AG04450 (cell line): ENCODE measurements at places on chromosomes 11 and 22.

GRCh38 chr11:94558468-94558867, 8.7 kb upstream of the PIWIL4 start:
- DNase-seq: no peak

DNA sequence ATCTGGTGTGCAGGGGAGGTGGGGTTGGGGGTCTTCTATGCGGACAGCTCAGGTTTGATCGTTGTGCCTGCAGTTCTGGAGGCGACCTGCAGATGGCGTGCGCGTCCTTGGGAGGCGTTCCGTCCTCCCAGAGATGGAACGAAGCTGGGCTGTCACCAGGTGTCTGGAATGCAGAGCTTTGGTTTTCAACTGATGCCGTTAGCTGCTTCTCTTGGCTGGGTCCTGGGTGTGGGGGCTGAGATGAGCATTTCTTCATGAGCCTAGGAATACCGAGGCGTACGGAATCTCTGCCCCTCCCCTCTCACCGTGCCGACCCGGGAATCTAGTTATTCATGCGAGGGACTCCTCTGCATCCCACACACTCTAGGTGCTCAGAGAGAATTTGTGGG, 98.6 kb downstream of the CEP164 start:
- DNase-seq: no peak

DNA sequence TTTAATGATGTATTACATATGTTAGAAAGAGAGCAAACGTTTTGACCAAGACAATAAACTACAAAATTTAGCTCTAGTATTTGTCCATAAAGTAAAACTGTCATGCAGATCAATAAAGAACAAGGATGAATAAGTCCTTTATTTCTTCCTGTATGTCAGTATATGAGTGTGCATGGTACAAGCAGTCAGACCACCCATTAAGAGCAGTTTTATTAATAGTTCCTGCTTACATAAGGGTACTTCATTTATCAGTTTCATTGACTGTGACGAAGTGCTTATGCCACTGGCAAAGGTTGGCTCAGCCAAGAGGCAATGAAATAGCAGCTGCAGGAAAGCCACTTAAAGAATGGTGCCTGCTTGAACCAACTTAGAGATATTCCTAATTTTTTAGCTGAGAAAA, 913.0 kb upstream of the CNTN5 start:
- no peak for DNase-seq

DNA sequence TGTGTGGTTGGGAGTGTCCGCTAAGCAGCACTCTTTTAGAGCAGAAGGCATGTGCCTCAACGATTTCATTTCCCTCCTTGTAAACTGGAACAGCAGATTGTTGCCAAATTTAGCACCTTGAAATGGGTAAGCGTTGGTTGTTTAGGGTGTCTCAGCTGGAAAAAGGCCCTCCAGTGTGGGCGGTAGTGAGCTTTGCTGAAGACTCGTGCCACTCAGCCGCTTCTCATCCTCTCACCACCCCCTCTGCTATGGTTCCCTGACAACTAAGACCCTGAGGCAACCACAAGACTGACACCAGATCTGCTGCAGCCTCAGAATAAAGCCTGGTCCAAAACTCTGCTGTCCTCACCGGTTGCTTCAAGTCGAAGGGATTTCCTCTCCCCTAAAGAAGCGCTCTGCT, 9.9 kb upstream of the FERMT3 start:
- no peak for DNase-seq

DNA sequence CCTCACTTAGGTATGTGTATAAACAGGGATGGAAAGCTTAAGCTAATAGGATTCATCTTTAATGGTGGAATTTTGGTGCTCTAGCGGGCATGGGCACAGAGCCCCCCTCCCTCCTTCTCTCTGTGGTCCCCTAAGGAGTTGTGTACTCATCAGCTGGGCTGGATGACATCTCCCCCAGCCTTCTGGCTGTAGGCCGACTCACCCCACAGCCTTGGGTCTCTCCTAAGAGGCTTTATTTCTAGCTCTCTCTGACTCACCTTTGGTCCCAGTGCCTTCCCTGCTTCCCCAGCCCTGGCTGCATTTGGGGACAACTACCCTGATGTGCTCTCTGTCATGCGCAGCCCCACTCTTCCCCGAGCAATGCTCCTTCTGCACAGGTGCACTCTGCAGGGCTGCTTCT, 26.9 kb downstream of the SLC6A5 start:
- DNase-seq: no peak

GRCh38 chr11:87315229-87315628, 277.5 kb downstream of the TMEM135 start:
- no peak for DNase-seq

DNA sequence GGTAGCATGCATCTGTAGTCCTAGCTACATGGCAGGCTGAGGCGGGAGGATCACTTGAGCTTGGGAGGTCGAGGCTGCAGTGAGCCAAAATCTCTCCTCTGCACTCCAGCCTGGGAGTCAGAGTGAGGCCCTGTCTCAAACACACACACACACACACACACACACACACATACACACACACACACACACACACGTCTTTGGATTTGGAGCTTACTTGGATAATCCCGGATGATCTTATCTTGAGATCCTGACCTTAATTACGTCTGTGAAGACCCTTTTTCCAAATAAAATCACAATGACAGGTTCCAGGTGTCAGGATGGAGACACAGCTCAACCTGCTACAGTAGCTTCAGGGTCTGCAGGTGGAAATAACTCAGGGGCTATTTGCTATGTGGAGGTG, 1.1 kb downstream of the UPB1 start:
- DNase-seq: no peak

GRCh38 chr11:85784480-85785265, 26.3 kb downstream of the SYTL2 start:
- DNase-seq: no peak

DNA sequence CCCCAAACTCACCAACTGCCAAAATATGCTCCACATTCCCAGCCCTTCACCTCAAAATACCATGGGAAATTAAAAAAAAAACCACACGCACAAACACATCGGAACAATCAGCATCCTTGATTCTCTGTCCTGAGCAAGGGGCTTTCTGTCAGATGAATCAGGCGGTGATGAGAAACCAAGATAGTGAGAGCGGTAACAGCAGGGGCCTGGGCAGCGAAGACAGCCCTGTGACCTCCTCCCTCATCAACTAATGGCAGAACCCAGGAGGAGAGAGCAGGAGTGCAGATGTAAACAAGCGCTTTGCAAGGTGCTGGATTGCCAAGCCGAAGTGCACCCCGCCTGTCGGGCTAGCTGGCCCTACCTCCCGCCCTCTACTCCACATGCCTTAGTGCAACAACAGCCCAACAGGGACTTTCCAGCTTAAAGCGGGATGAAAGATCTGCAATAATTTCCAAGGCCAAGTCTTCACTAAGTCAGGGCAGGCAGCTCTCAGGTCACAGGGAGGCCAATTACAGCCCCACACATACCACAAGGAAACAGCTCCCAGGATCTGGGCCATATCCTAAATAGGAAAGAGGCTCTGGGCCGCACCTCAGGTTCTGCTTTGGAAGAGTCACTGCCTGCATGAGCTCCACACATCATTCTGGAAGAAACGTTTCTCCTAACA, 72.2 kb upstream of the BID start:
- DNase-seq: no peak

DNA sequence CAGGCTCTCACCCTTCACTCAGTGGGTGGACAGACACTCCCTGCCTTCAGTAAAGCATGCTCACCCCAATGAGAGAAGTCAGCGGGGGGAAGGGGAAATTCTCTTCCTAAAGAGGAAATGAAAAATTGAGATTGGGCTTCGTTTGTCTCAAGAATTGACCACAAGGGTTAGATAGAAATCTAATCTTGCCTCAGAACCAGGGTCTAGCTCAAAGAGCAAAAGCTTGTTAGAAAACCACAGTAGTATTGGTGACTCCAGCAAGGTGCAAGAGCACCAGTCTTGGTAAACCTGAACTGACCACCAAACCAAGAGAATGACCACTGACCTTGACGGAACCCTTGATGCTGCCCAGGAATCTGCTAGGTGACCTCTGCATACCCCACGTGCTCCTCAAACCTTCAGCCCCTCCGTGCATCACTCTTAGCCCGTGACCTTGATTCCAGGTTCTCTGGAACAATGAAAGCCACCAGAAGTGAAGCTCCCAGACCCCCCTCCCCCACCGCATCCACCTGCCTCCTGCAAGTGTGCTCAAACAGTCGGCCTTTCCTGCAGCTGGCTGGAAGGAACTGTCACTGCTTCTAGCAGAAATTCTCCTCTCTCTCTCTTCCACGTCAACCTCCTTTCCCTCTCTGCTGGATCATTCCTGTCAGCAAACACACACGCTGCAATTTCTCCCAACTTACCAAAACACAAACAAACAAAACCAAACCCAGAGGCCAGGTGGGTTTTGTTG, 3.1 kb upstream of the TMA7B start:
- DNase-seq: no peak

DNA sequence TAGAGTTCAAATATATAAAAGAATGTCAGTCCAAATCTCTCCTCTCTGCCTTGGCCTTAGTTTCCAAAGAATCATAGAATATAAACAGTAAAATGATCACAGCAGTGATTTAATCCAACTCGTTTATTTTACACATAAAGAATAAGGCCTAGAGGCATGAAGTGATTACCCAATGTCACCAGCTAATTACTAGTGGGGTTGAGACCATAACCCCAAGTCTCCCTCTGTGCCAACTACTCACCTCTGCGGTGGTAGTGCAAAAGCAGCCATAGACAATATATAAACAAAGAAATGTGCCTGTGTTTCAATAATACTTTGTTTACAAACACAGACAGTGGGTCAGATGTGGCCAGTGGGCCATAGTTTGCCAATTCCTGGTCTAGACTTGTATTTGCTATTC, 96.6 kb upstream of the FAT3 start:
- no peak for DNase-seq

- DNase-seq: no peak
Measured at GRCh38 chr22:26701323-26701722, 43.9 kb downstream of the MIAT start.

GRCh38 chr11:1929621-1930461, 10.3 kb downstream of the TNNT3 start:
- no peak for DNase-seq

DNA sequence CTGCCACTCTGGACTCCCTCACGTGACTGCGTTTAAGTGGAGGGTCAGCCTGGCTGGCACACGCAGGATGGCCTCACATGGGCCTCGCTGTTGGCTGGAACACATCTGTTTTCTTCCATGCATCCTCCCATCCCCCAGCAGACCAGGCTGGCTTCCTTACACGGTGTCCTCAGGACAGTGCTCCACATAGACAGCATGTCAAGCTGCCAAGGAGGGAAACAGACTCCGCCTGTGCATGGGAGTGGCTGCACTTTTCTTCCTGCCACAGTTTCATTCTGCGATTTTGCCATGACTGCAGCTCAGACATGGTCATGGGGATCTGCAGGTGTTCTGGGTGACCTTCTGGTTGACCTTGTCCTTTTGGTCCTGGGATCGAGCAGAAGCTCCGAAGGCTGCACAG, 344.2 kb downstream of the SHANK2 start:
- DNase-seq: no peak

DNA sequence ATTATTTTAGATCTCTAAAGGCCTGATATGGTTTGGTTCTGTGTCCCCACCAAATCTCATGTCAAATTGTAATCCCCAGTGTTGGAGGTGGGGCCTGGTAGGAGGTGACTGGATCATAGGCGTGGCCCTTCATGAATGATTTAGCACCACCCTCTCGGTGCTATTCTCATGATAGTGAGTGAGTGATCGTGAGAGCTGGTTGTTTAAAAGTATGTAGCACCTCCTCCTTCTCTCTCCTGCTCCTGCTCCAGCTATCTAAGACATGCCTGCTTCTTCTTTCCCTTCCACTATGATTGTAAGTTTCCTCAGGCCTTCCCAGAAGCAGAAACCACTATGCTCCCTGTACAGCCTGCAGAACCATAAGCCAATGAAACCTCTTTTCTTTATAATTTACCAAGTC, 114.1 kb downstream of the SERGEF start:
- no peak for DNase-seq

DNA sequence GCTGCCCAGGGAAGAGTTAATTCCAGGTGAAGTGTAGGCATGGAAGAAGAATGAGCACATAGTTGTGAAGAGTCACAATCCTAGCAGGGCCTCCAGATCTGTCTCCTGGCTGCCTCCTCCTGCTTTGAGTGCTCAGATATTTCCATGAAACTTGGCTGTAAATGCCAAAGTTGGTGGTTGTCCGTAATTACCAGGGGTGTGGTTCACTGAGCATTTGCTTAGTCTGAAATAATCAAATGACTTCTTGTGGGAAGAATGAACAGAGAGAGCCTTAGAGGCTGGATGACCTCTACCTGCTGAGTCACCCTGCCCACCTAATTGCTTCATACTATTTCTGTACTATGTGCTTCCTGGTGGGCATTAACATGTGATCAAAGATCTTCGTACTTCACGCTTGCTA, 50.9 kb downstream of the APIP start:
- DNase-seq: no peak

GRCh38 chr11:101807531-101807930, 107.3 kb upstream of the CEP126 start:
- no peak for DNase-seq

- no peak for DNase-seq
Measured at GRCh38 chr11:118295199-118295598, 9.3 kb upstream of the CD3E start.

DNA sequence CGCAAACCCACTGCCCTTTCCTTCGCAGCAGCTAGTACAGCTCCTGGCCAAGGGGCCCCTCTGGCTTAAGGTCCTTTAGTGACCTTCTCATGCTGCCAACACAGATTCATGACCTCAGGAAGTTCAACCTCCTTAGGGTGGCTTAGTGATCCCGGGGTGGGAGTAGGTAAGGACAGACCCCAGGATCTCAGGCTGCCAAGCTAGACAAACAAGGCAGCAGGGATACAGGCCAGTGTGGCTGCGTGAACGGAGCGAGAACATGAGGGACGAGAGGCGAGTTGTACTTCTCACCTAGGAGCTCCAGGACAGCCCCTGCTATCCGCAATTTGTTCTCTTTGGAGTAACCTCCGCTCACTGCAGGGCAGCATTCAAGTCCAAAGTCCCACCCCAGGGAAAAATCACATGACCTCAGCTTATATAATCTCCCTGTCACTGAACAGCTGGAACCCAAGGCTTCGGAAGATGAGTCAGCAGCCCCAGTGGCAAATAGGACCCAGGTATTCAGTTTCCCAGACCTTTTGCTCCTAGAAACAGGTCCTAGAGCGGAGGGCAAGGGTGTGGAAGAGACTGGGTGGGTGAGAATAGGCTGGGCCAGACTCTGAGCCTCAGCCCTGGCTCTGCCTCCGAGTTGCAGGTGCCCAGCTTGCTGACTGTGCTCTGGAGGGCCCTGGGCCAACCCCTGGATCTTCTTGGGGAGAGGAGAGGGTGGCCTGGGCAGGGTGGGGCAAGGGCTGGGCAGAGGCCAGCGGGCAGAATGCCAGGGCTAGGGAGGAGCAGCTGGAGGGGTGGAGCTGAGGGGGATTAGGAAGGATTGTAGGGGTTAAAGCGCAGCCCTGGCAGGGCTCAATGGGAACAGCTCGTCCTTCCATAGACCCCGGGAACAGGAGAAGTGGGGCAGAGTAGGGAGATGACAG, 13.1 kb downstream of the USP2 start:
- DNase-seq: no peak

DNA sequence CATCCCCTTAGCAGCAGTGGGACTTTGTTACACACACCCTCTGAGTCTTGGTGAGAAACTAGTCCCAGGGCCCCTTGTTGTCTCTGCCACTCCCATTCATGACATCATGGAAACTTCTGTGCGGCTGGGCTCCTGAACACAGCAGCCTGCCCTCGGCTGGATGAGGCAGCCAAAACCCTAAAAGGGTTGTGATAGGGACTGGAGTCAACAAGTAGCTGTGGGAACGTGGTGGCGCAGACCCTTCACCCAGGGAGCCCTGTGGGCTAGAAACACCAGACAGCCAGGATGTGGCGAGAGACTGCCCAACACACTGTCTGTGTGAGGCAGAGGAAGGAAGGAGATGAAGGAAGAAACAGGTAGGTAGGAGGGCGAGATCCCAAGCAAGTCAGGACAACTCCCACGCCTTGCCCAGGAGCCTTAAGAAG, 3.9 kb downstream of the CD3D start:
- no peak for DNase-seq
